ENCODE measurements at places on chromosomes 11 and 22. TPM values are rescaled to one million over a fixed set of nuclear protein-coding genes. Genes with fewer than 3 reads are reported as not detected.

The SCN3B gene
- 0.72 TPM for polyA plus RNA-seq

GRCh38 chr11:134047586-134047999 is 21.3 kb upstream of the JAM3 start:
- H3K36me3 ChIP-seq, result no peaks in the 10 kb centered on the region
- H3K4me1 ChIP-seq, result no peaks in the 10 kb centered on the region
- no peak overlapping the region for H3K27ac ChIP-seq
- H3K27me3 ChIP-seq, result peaks cover 6% of the 10 kb centered on the region
- DNase-seq, result no peak
- H3K4me3 ChIP-seq, result no peak overlapping the region

- H3K4me1 ChIP-seq, result no peaks in the 10 kb centered on the region
- no peaks in the 10 kb centered on the region for H3K36me3 ChIP-seq
- no peak overlapping the region for H3K27ac ChIP-seq
- no peak for DNase-seq
Observed at GRCh38 chr11:116053548-116053919, 549.3 kb upstream of the CADM1 start.

DNA sequence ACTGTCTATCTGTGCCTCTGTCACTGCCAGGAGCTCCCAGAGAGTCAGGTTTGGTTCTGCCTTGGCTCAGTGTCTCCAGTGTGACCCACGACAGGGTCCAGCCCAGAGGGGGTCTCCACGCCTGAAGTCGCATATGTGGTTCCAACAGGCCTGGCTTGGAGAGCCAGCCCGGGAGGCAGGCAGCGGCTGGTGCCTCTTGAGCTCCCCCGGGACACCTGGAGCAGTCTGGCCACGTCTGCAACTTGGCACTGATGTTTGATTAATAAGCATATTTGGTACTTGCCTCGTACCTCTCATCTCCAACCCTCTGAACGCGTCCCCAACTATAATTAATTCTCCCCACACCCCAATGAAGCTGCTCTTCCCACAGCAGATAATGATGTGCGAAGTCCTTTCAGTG is 31.7 kb upstream of the SHISAL1 start:
- H3K27me3 ChIP-seq, result peaks cover 1% of the 10 kb centered on the region
- H3K4me3 ChIP-seq, result no peak overlapping the region
- no peak overlapping the region for H3K27ac ChIP-seq
- no peaks in the 10 kb centered on the region for H3K4me1 ChIP-seq

DNA sequence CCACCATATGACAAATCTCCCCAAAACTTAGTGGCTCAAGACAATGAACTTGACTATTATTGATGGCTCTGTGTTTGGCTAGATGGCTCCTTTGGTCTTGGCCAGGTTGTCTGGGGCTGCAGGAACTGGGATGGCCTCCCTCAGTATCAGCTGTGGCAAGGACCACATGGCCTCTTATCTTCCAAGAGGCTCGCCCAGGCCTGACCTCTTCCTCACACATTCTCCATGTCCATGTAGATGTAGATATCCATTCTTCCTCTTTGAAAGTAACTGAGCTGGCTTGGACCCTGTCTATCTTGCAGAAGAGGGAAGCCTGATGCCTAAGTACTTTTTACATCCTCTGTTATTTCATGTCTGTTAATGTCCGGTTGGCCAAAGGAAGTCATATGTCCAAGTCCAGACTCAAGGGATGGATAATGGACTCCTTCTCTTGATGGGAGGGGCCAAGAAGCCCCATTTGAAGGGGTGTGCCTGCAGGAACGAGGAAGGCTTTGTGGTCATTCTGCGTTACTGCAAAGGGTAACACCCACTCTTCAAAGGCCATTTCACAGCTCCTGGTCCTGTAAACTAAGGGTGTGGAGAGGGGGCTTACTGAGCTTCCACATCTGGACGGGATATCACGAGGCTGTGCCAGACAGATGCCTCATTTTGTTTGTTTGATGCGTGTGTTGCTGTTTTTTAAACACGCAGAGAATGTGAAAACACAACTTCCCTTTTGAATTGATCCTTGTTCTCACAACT is 87.1 kb downstream of the GRIK4 start:
- no peaks in the 10 kb centered on the region for H3K4me1 ChIP-seq
- H3K4me3 ChIP-seq, result no peak overlapping the region
- DNase-seq, result no peak
- no peaks in the 10 kb centered on the region for H3K27me3 ChIP-seq
- no peaks in the 10 kb centered on the region for H3K36me3 ChIP-seq

The FAM83F gene
- polyA plus RNA-seq, result not detected

DNA sequence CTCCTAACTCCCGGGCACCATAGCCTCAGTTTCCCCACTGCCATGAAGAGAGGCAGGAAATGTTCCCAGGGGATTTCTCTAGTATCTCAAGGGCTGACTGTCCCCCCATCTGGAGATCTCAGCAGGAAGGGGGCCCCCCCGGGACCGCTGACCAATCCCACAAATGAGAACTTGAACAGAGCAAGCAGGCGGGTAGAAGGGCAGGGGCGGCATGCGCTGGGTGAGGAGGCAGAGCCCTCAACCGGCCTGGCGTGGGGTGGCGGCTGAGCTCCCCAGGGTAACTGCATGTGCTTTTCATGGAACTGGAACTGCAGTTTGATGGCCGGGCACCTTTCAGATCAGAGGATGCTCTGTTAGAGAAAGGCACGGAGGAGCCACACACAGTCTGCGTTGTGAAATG is 144.5 kb downstream of the CTTN start:
- H3K4me1 ChIP-seq, result no peaks in the 10 kb centered on the region
- no peak overlapping the region for H3K4me3 ChIP-seq
- no peak for DNase-seq

Measured in endothelial cell of umbilical vein (primary cell).